Skeletal muscle cell (primary cell): ENCODE measurements at places on chromosomes 1 and 21.
A peak's percentile ranks its signal among the peaks of the same experiment; 100 is the strongest.

DNA sequence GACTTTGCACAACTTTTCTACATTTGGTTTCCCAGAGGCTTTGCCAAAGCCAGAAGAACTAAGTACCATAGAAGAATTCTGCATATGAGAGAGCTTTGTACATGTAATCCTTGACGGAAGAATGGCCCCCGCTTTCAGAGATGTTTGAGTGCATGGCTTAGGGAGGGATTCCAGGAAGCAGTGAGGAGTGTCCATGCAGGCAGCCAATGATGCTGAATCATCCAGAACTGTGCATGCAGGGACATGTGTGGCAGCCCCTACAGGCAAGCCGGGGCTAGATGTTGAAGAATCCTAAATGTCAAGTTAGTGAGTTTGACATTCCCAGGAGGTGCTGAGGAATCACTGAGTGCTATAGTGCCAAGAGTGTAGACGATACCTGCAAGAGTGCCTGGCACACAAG, 9.9 kb upstream of the HAO2 start:
- DNase-seq = peak; percentile 19

DNA sequence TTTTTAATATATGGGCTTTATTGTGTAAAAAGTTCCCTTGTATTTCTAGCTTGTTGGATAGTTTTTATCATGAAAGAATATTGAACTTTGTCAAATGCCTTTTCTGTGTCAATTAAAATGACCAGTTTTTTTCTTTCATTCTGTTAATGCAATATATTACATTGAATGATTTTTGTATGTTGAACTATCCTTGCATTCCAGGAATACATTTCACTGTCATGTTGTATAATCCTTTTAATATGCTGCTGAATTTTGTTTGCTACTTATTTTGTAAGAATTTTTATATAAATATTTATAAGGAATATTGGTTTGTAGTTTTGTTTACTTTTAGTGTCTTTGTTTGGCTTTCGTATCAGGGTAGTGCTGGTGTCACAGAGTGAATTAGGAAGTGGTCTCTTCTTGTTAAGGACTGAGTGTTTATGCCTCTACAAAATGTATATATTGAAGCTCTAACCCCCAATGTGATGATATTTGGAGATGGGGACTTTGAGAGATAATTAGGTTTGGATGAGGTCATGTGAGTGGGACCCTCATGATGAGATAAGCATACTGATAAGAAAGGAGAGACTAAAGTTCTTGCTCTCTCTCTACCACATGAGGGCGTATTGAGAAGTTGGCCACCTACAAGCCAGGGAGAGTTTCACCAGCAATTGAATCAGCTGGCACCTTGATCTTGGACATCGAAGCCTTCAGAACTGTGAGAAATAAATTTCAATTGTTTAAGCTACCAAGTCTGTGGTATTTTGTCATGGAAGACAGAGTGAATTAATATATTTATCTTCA, 12.0 kb upstream of the SLAMF6 start:
- no peak for DNase-seq

GRCh38 chr1:152392909-152393308, 21.2 kb downstream of the CRNN start:
- no peak for DNase-seq

DNA sequence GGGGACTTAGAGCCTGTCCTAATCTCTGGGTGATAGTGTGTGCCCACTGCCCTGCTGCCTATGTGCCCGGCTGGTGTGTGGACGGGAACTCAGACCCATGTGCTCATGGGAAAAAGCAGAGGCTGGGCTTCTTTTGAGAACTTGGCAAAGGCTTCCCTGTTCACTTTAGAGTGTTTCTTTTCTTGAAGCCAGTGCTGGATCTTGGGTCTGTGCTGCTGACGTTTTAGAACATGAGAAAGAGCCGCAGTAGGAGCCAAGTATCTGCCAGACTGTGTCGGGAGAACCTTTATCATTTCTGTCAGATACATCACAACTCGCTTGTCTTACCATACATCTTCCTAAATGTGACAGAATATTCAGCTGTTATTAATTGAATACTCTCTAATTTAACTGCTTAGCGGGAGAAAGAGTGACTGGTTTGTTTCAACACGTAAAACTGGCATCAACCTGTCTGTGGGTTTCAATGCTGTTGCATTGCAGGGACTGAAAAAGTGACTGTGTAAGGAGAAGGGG, 195.2 kb downstream of the PBX1 start:
- no peak for DNase-seq

- no peak for DNase-seq
Observed at GRCh38 chr1:207841293-207841692, 69.6 kb downstream of the CD34 start.

- no peak for DNase-seq
Observed at GRCh38 chr1:185058110-185058509, 12.8 kb downstream of the RNF2 start.

GRCh38 chr21:16620786-16621320, 891.1 kb downstream of the USP25 start:
- no peak for DNase-seq

DNA sequence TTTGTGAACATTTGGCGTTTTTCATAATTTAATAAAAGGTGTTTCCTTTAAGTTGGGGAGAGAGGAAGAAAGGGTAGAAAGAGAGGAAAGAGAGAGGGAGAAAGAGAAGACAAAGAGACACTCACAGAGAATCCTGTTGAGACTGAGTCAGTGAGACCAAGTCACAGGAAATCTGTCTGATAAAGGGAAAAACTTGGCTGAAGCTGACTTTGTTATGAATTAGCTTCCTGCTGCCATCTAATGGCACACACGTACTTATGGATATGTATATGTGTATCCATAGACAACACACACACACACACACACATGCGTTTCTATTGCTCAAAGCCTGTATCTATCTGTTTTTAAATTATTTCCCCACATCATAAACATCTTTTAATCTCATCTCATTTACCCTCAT, 42.5 kb upstream of the DISC1 start:
- peak; percentile 49 for DNase-seq

GRCh38 chr1:8438489-8438888, 120.6 kb downstream of the SLC45A1 start:
- DNase-seq = no peak

DNA sequence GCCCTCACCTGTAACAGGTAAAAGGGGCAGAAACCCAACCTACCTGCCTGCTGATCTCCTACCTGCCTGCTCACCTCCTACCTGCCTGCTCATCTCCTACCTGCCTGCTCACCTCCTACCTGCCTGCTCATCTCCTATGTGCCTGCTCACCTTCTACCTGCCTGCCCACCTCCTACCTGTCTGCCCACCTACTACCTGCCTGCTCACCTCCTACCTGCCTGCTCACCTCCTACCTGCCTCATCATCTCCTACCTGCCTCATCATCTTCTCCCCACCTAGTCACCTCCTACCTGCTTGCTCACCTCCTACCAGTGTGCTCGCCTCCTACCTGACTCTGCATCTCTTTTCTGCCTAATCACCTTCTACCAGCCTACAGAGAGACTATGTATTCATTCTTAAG, 452.9 kb downstream of the MATN1 start:
- no peak for DNase-seq

- no peak for DNase-seq
Observed at GRCh38 chr1:225464851-225465792, 37.3 kb upstream of the LBR start.

- DNase-seq = no peak
Observed at GRCh38 chr1:157086299-157086698, 13.3 kb downstream of the ETV3L start.

DNA sequence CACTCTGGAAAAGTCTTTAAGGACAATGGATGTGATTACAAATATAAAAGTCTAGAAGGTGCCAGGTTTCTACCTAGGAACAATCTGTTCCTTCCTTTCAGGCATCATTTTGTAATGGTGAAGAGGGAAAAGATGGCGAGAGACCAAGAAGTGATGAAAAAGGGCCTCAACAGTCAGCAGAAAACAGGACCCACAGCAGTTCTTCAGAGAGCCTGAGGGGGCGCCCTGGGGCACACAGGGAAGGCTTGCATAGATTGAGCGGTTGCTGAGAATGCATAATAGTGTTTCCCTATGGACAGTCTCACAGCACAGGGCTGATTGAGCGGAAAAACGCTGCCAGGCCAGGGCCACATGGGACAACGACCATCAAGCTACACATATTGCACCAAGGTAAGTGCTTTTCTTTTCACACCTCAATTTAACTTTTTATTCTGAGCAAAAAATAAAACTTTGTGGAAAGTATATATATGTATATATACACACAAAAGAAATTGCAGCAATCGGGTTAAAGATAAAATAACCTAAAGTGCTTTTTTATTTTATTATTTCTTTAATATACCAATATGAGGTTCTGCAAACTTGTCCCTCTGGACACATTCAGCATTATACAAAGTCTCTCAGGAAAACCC, 3.1 kb upstream of the YRDC start:
- DNase-seq = peak; percentile 65

GRCh38 chr1:222054416-222054815, 312.5 kb upstream of the DUSP10 start:
- DNase-seq = no peak

DNA sequence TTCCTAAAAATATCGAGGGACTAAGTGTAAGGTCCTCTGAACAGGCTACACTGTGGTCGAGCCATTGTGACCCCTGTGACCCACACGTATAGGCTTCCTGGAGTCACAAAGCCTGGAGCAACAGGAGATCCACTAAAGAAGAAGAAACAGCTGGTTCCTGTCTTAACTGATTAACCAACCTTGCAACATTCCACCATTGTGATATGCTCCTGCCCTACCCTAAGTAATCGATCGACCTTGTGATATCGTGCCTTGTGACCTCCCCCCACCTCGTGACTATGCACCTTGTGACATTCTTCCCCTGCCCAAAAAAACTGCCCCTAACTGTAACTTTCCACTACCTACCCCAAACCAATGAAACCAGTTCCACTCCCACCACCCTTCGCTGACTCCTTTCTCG, 304.6 kb upstream of the FAM78B start:
- DNase-seq = no peak

GRCh38 chr1:229579059-229579673, 20.7 kb upstream of the ABCB10 start:
- no peak for DNase-seq

DNA sequence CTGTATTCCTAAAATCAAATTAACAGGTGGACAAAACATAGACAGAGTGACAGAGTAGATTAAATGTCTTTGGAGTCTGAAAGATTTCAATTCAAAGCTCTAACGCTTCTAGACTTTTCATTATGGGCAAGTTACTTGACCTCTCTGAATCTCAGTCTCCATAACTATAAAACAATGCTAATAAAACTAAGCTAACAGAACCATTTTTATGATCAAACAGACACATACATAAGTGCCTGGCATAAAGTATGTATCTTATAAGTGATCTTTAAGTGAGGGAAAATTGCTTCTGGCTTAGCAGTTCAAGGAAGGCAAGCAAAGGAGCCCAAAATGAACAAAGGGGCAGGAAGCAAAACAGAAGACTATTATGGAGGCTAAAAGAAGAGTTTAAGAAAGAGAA, 216.8 kb upstream of the TNR start:
- no peak for DNase-seq
